ENCODE measurements at places on chromosomes 7 and 10. TPM values are rescaled to one million over a fixed set of nuclear protein-coding genes. Genes with fewer than 3 reads are reported as not detected.

The TUBB8 gene
- total RNA-seq, result not detected

The ABCA13 gene
- 0.48 TPM for total RNA-seq

The UNC5B gene
- 25.3 TPM for total RNA-seq

The RAMP3 gene
- 0.78 TPM for total RNA-seq

The SUN3 gene
- total RNA-seq, result not detected

The POLR3A gene
- 7.0 TPM for total RNA-seq

DNA sequence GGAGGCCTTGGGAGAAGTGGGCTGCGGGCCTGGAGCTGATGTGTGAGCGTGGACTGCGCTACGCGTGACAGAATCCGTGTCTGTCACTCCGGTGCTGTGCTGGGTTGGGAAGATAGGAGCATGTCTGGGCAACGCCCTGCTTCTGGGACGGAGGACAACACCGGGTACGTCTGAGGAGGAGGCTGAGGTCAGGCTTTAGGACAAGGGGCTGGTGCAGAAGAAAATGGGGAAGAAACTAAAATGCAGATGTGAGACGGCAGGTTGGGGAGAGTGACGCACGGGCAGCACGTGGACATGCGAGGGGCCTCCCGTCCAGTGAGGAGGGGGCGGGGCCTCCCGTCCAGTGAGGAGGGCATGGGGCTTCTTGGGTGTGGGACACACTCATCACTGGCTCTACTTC is 207.4 kb downstream of the DNAJB6 start:
- DNase-seq, result no peak

DNA sequence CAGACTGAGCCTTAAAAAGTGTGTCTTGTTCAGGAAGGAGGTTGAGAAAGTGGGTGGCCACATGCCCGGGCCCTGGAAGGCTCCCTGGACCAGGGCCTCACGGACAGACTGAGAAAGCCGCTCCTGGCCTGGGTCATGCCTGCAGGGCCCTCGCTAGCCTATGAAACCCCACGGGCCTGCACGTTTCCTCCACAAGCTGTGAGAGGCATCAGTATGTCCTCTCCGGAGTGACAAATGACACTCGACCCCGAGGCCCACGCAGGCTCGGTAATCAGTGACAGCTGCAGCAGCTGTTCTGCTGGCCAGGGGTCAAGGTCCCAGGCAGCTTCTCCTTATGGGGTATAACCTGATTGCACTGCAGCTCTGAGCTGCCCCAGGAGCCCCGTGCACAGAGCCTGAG is 47.6 kb downstream of the ASB13 start:
- DNase-seq, result peak; percentile 76

DNA sequence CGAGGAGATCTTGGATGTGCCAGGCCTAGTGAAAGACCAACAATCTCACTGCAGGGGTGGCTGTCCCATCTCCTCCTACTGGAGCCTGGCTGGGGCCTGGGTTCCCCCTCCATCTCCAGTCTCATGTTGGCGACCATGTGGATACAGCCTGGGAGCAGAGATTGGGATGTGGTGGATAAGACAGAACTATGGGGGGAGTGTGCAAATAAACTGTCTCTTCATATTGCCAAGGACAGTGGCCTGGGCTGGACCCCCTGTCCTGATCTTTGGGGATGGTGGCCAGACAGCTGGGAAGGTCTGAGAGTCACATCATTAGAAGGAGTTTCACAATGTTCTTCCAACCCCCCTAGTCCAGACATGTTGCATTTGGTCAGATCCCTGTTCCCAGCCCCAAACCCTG is 5.8 kb upstream of the MINDY4 start:
- no peak for DNase-seq

- DNase-seq, result peak; percentile 67
These were observed 175.2 kb downstream of the BMPER start for GRCh38 chr7:34080513-34080912.

DNA sequence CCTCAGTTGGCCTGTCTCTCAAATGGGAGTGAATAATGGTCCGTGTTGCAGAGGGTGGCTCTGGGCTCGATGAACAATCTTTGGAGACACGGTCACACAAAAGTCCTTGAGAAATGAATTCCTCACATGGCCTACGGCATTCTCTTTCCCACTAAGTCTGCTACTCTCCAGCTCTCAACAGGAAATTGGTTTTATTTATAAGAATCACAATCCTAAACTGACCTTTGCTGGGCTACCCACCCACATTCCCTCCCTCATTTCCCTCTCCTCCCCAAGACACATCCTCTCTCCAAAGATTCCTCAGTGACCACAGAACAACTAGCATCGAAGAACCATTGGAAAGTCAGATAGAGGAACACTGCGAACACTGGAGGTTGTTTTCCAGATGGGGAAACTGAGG is 4.7 kb downstream of the AFAP1L2 start:
- DNase-seq, result peak; percentile 55

- DNase-seq, result no peak
These were observed 1.2 kb downstream of the SORCS1 start for GRCh38 chr10:107163076-107163855.

DNA sequence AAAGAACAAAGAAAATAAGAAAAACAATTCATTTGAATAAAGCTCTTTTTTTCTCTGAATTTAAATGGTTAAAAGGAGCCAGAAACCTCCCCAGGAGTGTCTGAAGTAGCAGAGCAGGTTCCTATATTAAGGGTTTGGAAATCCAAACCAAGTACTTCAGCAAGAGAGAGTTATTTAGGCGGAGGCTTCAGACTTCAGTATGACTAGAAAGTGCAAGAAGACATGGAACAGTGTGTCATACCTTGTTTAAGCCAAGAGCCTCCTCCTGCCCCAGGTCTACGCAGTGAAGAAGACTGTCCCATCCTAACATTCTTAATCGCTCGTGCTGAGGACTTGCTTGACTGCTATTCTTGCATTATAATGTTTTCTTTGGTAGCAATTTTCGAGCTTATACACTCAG is 51.3 kb downstream of the ODAD2 start:
- no peak for DNase-seq

- no peak for DNase-seq
These were observed 39.7 kb upstream of the TEX47 start for GRCh38 chr7:88835147-88835728.

DNA sequence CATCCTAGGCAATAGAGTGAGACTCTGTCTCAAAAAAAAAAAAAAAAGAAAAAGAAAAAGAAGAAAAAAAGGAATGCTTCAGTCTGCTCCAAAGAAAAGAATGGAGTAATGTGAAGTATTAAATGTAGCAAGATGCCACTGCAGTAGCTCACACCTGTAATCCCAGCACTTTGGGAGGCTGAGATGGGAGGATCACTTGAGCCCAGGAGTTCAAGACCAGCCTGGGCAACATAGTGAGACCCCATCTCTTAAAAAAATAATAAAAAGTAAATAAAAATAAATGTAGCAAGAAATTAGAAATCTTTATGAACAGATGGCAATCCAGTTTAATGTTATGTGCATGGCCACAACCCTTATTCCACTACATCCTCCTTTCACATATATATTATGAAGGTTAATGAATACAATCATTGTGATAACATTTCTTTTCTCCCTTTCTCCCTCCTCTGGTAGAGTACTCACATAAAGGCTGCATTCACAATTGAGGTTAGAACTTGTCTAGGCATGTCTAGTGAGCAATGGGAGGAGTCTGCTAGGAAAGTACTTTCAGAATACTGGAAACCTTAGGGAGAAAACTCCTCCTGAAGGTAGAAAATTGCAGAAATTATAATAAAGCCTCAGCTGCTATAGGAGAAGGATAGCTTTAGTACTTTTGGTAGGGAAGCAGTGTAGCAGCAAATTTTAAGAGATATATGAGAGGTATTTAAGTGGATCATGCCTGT is 20.4 kb downstream of the KLLN start:
- no peak for DNase-seq

GRCh38 chr10:121680879-121681655 is 82.8 kb upstream of the FGFR2 start:
- no peak for DNase-seq

DNA sequence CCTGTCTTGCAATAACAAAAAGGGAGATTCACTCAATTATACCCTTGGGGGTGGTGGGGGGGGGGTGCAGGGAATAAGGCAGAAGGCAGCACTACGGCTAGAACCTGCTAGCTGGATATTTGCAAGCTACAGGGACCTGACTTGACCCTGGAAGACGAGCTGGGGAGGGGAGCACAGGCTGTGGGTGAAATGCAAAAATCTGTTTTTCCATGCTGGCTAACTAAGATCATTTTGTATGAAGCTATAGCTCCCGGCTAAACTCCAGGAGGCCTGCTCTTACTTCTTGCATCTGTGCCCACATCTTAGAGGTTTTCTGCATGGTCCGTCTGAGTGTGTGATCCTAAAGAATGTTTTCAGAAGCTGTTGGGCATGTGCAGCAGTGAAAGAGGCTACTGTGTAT is 106.6 kb downstream of the EBLN1 start:
- DNase-seq, result no peak

DNA sequence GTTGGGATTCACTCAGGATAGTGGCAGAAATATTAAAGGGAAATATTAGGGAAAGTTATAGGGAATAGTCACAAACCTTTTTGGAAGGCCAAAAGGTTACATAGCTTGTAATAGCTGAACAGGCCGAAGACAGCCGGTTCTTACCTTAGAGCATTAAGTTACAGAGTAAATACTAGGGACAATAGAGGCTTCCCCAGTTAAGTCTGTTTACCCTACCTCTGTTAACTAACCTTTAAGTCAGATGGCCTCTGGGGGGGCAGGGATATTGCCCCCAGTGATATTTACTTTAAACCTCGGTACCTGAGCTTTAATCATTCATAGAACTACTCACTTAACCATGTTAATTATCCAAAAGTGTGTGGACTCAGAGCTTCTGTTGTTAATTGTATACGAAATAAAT is 7.4 kb downstream of the POLR1F start:
- no peak for DNase-seq

- peak; percentile 37 for DNase-seq
These were observed 68.9 kb upstream of the AQP1 start for GRCh38 chr7:30842542-30843451.

GRCh38 chr10:129440247-129440646 is 26.8 kb upstream of the MGMT start:
- no peak for DNase-seq

DNA sequence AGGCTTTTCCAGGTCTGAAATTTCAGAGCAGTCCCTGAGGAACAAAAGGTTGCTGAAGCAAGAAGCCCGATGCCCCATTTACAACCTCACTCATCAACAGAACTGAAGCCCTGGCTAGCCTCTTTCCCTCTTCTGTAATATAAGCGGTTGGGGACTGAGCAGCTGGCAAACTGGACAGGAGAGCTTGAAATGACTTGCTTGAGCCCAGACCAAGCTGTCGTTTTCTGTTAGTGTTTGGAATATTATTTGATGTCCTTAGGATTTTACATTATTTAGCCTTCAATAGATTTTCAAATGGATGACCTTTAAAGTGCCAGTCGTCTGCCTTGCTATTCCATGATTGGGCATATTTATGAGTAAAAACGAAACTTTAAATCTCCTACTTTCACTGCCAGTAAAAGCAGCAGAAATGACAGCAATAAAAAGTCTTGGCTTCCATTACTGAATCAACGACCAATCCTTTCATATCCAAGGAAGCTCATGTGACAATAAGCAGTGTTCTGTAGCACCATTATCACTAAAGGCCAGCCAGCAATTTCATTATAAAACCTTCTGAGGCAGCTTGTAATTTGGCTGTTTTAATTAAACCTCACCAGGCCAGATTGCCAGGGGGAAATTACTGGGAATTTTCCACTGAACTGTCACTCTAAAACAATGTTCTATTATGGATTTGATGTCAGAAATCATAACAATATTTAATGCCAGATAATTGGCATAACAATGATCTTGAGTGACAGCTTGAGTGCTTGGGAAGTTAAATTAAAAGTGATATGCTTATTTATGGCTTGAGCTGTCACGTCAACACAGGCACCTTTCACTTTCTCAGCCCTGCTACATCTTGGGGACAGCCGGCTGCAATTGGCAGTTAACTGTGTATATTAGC is 85.9 kb downstream of the LSMEM1 start:
- peak; percentile 7 for DNase-seq

DNA sequence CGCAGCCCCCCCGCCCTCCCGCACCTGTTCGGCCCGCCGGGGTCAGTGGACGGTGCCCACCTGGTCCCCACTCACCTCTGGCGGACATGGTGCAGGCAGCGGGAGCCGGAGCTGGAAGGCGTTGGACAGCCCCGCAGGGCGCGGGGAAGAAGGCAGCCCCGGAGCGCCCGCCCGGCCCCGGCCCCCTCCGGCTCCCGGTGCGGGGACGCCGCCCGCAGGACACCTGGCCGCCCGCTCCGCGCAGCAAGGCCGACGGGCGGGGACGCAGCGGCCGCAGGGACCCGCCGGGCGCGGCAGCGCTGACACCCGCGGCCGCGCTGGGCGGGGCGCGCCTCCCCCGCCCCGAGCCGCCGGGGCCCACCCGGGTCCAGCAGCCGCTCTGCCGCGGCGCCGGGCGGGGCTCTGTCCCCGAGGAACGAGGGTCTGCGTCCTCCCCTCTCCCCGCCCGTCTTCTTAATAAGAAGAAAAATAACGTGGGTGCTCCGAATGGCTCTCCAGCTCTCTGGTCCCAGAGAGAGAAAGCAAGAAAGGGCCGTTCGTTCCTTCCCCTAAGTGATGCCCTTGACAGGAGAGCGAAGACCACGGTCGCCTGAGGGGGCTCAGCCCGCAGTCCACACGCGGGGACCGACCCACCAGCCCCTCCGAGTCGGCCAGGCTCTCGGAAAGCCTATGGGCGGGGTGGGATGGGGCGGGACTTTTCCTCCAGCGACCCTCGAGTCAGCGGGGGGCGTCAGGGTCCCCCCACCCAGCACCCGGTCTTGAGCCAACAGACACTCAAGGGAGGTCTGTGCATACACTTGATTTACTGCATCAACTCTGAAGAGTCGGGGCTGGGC is 53.4 kb upstream of the FHIP2A start:
- no peak for DNase-seq

DNA sequence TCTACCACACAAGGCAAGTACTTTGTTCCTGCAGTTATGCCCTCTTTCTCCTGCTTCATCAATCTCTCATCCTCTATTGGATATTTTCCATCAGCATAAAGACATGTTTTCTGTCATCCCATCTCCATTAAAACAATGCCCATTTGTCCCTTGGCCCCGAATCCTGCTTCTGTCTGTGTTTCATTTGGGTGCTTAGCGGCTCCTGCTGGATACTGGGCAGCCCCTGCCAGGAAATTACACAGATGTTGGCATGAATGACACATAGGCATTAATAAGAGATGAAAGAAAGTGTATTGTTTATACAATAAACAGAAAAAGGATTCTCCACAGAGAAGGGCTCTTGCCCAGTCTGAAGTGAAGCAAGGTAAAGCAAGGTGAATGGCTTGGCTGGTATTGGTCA is 765.3 kb downstream of the REEP3 start:
- peak; percentile 13 for DNase-seq

- DNase-seq, result no peak
These were observed 17.7 kb downstream of the PTPRN2 start for GRCh38 chr7:158569858-158570323.

- no peak for DNase-seq
These were observed 6.6 kb downstream of the YWHAG start for GRCh38 chr7:76352193-76352592.

All from RPMI7951 (cell line).